A172 (cell line): ENCODE measurements at places on chromosomes 13 and 19. TPM values are rescaled to one million over a fixed set of nuclear protein-coding genes. Genes with fewer than 3 reads are reported as not detected.

DNA sequence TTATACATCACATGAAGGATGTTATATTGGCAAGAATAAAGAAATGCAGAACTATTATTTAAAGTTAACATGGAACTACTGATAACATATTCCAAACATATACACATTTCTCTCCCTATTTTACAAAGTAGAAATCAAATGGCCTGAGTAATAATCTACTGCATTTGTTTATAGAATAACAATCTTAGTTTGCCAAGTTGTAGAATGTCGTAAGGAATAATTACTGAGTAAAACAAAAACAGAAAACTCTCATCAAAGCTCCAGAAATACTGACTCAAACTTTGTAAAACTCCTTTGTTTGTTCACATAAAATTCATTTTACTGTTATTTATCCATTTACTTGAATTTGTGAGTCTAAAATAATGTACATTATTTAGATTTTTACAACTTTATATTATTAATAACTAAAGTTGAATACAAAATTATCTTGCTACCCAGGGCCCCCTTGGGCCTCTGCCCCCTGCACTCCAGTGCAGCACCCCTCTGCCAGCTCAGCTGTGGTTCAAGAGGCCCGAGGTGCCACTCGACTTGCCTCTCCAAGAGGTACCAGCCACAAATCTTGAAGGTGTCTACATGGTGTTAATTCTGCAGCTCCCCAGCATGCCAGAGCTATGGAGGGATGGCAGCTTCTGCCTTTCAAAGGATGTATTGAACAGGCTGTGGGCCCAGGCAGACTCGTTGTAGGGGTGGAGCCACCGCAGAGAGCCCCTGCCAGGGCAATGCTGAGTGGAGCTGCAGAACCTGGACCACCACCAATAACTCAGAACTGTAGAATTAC is 2819.7 kb downstream of the PCDH9 start:
- DNase-seq, result no peak

- peak; percentile 56 for DNase-seq
Observed at GRCh38 chr13:50626101-50626547, 217.4 kb downstream of the DLEU7 start.

- DNase-seq, result no peak
Observed at GRCh38 chr13:89897681-89898080, 1449.8 kb upstream of the MIR17HG start.

- no peak for DNase-seq
Observed at GRCh38 chr19:49247676-49248075, 77.3 kb downstream of the SLC6A16 start.

DNA sequence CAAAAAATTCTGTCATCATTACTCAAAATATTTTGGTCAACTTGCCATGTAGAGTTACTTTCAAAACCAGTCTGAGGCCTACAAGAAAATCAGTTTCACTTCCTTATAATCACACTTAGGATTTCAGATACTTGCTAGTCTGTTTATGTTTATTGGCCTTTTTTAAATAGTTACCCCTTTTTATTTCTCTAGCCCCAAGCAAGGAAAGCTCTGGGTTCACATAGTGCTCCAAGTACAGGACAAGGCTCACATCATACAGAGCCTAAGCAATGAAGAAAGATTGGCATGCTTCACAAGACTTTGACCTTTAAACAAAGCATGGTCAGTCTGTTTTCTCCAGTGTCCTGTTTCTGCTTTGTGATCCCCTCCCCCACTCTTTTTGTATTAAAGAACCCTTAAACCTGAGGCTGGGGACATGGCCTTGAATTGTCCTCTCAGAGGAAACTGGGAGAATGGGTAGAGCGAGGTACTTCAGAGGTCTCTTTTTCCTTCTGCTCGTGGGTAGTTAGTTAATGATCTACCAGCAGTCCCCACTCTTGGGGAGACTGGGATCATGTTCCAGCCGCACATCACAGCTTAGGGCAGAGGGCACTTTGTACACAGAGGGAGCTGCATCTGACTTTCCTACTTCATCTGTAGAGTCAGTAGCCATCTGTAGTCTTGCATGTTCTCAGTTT is 30.7 kb downstream of the CEACAM1 start:
- no peak for DNase-seq

DNA sequence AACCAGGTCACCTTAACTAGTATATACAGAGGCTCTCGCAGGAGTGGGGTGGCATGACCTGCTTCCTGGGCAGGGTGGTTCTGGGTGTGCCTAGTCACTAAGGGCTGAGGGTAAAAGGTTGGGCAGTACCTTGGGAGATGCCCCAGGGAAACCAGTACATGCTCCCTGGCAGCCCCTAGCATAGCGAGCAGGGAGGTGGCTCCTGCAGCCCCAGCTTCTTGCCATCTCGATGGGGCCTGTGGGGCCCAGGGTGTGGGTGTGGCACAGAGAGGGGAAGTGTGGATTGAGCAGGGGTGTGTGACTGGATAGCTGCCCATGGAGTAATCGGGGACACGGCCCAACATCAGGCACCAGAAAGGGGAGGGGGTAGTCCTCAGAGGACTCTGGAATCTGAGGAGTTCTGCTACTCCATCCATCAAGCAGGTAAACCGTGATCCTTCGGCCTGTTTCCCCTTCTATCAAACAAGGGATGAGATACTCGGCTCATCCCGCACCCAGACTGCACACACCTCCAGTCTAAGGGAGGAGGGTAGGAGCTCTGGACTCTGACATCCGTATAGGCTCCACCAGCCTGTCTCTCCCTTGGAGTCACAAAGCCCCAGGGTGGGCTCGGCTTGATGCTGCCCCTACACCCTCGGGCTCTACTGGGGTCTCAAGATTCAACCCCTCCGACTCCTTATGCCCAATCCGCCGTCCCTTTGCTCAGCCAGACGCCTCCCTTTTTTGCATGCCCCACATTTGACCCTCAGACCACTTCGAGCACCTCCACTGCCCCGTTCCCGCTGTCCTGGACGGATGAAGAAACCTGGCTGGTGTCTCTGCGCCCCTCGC is 1.1 kb downstream of the ZBTB45 start:
- DNase-seq, result peak; percentile 12

DNA sequence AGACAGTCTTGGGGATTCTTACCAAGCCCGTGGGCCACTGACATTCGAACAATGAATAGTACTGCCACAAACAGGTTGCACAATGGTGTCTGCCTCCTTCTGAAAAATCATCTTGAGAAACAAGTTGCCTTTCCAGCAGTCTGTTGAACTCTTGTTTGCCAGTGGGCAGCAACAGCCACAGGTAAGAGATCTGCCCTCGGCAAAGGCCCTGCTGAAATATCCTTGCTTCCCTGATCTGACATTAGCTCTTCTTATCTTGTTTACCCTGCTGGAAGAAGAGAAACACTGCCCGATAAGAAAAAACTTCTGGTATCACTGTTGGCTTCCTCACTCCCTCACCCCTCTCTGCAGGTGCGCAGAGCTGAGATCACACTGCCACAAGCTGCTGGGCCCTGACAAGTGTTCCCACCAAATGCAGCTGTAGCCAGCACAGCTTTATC is 2.0 kb downstream of the DOCK9 start:
- DNase-seq, result peak; percentile 60

DNA sequence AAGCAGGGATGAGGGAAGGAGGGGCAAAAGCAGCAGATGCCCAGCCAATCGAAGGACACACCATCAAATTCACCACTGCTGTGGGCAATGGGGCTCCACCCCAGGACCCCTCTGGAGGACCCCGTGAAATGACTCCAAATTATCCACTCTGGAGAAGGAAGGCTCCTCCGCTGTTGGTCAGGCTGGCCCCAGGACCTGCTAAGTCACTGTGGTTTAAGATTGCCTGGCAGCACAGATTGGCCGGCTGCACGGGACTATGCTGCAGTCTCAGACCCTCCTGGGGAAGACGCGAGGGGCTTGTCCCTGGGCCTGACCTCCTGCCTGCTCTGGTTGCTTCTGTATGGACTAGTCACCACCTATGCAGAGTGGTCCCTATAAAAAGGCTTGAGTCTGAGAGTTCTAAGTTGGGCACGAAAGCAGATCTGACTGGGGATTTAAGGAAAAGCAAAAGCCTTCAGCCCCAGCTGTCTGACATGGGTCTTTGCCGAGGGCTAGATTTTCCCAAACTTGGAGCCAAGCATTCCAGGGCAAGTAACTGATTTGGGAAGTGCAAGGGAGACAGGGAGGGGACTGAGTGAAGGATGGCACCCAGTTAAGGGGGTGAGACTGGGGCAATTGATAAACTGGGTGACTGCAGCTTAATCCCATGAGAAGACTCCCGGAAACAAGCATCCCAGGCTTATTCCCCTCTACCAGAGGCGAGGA is 91.7 kb downstream of the TSHZ3 start:
- no peak for DNase-seq

TEX26 gene
- total RNA-seq, result not detected in 2 replicates

DNA sequence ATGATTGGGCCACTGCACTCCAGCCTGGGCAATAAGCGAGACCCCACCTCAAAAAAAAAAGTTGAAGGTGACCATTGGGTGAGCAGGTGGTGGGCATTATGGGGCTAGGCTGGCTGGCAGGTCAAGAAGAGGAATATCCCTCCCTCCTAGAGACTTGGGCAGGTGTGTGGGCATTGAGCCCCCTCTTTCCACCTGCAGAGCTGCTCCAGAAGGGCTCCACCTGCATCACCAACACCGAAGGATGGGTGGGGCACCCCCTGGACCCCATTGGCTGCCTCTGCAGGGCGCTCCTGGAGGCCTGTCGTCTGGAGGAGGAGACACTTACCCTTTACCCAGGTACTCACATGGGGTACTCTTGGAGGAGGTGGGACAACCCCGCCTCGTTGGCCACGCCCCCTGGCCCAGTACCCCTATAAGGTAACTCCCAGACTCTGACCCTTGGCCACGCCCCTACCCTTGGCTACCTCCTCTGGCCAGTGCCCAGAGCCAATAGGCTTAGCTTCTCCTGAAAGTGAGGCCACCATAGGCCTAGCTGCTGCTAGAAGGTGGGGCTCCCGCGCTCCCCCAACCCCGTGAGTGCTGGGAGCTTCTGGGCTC is 21.9 kb downstream of the ZSWIM4 start:
- DNase-seq, result no peak

- DNase-seq, result no peak
Observed at GRCh38 chr19:10918359-10918758, 10.1 kb downstream of the YIPF2 start.

DNA sequence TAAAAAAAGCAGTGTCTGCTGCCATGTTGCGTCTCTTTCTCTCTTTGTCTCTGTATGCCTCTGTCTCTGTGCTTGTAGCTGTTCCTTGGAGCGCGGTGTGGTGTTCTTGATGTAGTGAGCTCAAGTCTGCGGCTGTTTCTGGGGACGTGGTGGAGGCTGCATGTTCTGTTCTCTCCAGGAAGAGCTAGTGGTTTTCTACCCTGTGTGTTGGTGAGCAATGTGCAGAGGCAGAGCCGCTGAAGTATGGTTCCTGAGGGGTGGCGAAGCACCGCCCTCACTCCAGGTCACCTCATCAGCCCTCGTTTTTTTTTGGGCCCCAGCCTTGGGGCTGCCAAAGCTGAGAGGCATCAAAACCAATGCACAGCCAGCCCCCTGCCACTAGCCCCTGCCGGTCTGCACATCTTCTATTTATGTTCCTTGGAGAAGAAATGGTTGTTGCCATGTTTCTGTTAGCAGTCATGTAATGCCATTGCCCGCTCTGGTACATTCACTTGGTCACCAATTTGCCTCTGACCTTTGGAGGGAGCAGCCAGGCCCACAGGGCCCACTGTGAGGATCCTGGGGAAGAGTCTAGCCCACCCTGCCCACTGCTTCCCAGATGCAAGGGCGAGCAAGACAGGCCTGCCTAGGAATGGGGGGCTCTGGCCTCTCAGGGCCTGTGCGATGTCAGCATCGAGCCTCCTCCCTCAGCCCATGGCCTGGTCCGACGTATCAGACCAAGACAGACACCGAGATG is 7.2 kb downstream of the HNRNPL start:
- no peak for DNase-seq

DNA sequence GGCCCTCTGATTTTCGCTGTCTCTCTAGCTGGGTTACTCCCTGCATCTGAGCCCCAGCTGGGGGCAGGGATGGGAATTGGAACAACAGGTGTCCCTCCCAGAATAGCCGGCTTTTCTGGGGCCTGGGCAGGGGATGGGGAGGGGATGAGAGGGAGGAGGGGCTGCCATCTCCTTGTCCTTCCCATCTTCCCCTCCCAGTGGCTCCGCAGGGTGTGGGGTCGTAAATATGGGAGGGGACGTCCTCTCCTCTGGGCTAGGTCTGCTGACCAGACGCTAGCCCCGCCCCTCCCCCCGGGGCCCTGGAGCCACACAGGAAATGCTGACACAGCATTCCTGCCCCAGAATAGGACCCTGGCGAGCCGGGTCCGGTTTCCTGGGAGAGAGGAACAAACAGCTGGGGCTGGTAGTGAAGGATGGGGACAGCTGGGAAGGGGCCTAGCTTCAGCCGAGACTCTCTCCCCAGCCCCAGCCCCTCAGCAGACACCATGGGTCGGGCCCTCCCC is 1.1 kb downstream of the RYR1 start:
- no peak for DNase-seq

ELAVL3 gene
- total RNA-seq, result not detected in 2 replicates

DNA sequence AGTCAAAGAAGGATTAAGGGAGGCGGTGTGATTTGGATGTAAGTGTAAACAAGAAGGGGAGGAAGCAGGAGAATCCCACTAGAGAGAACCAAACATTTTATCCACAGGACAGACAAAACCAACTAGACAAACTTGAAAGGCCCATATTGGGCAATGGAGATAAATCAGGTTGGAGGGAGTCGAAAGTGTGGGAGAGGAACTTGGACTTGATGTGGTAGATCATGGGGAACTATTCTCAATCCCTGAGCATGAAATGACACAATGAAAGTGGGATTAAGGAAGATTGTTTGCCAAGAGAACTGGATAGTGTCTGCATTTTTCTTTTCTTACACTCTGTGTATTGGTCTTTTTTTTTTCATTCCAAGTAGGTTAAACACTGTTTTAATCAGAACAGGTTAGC is 17.9 kb downstream of the GPR183 start:
- no peak for DNase-seq

GRCh38 chr19:1028062-1028926 is 1.9 kb downstream of the CNN2 start:
- peak; percentile 88 for DNase-seq

DNA sequence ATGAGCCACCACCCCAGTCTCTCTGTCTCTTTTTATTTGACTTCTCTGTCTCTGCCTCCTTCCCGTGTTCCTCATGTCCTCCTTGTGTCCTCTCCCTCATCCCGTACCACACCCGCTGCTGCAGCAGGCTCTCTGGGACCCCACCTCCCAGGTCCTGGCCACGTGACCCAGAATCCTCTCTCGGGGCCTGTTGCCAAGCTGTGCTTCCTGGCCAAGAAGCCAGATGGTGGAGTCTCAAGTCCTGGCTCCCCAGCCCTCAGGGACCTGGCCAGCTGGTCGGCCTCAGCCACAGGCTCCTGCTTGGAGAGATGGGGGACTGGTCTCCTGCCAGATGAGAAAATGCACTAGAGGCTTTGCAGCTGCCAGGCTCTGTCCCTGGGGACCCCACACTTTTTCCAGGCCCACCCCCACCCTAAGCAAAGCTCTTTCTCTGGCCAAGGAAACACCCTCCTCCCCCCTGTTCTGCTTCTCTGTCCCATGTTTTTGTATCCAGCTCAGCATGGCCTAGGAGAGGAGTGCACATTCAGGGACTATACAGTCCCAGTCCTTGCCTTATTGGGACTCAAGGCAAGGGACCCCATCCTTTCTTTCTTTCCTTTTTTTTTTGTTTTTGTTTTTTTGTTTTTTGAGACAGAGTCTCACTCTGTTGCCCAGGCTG is 34.3 kb upstream of the SHKBP1 start:
- DNase-seq, result no peak
